ENCODE measurements at places on chromosomes 5 and 9. TPM values are rescaled to one million over a fixed set of nuclear protein-coding genes. Genes with fewer than 3 reads are reported as not detected.

Gene ROR2
- 33.6 TPM for total RNA-seq

Gene C5orf58
- 2.4 TPM for total RNA-seq

Gene TAF11L10
- total RNA-seq, result 0.53 TPM

Gene MARCHF3
- total RNA-seq, result 23.5 TPM

Gene CD14
- total RNA-seq, result 0.47 TPM

Gene PGM5
- total RNA-seq, result 0.45 TPM

Gene RLN1
- total RNA-seq, result not detected

GRCh38 chr9:93699650-93700049, 123.3 kb downstream of the PHF2 start:
- H3K36me3 ChIP-seq, result no peaks in the 10 kb centered on the region
- no peak overlapping the region for H3K4me3 ChIP-seq
- peaks cover 31% of the 10 kb centered on the region for H3K27me3 ChIP-seq
- no peak overlapping the region for H3K27ac ChIP-seq

- H3K36me3 ChIP-seq, result peaks cover 31% of the 10 kb centered on the region
- peaks cover 23% of the 10 kb centered on the region for H3K4me1 ChIP-seq
- peak; percentile 91 for DNase-seq
- peak within 1 kb of the TSS; percentile 90 for H3K27ac ChIP-seq
Measured at GRCh38 chr5:74684900-74685851, at the start of gene HEXB. Gene HEXB (plus strand): TSS chr5:74685233. CDS start chr5:74685261, 28 bp downstream.

- no peak overlapping the region for H3K4me3 ChIP-seq
- no peak for DNase-seq
- H3K27me3 ChIP-seq, result no peaks in the 10 kb centered on the region
- peaks cover 3% of the 10 kb centered on the region for H3K4me1 ChIP-seq
- H3K36me3 ChIP-seq, result peaks cover 45% of the 10 kb centered on the region
Measured at GRCh38 chr9:128809831-128810230, 8.5 kb upstream of the ENDOG start.

GRCh38 chr5:8961219-8961618, 584.7 kb downstream of the SEMA5A start:
- no peaks in the 10 kb centered on the region for H3K4me1 ChIP-seq
- H3K27ac ChIP-seq, result no peak overlapping the region
- no peak for DNase-seq
- no peak overlapping the region for H3K4me3 ChIP-seq
- no peaks in the 10 kb centered on the region for H3K36me3 ChIP-seq
- no peaks in the 10 kb centered on the region for H3K27me3 ChIP-seq

- no peak for DNase-seq
- no peak overlapping the region for H3K27ac ChIP-seq
- no peak overlapping the region for H3K4me3 ChIP-seq
- H3K36me3 ChIP-seq, result no peaks in the 10 kb centered on the region
- H3K27me3 ChIP-seq, result no peaks in the 10 kb centered on the region
Measured at GRCh38 chr5:40402007-40402364, 277.7 kb upstream of the PTGER4 start.

DNA sequence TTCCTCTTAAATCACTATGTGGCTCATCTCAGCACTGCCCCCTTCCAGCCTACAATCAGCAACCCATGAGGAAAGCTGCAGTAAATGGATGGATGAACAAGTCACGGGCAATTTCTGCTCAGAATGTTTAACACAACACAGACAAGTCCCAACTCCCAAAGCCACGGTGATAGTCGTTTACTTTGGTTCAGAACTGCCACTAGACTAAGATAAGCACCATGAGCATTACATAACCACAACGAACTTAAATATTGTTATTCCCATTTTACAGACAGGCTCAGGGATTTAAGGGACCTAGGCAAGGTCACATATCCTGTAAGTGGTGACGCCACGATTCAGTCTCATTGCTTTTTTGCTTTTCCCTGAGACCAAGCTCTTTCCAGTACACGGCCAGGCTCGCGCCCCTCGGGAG, 2.0 kb upstream of the SMIM27 start:
- H3K27ac ChIP-seq, result peak overlapping the region; percentile 97
- H3K4me3 ChIP-seq, result peak overlapping the region; percentile 73
- no peaks in the 10 kb centered on the region for H3K27me3 ChIP-seq
- DNase-seq, result peak; percentile 19
- peaks cover 16% of the 10 kb centered on the region for H3K36me3 ChIP-seq
- H3K4me1 ChIP-seq, result peaks cover 14% of the 10 kb centered on the region

DNA sequence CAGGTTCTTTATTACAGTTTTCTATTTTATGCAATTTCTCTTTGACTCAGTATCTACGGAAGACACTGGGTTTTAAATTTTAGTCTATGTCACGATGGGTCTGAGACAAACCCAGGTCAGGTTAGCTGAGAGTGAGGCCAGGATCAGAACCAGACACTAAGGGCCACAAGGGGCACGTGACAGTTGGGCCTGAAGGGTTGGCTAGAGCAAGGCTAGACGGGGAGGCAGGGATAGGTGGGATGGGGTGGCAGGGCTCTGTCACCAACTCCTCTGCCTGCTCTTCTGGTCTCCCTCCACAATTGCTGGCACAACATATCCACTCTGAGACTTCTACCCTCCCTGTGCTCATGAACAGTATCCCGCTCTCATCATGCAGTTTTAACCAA, 76.4 kb downstream of the MED27 start:
- no peaks in the 10 kb centered on the region for H3K36me3 ChIP-seq
- no peak overlapping the region for H3K27ac ChIP-seq
- no peak overlapping the region for H3K4me3 ChIP-seq
- no peak for DNase-seq
- no peaks in the 10 kb centered on the region for H3K27me3 ChIP-seq

GRCh38 chr5:72387985-72388384, 67.8 kb downstream of the PTCD2 start:
- H3K4me1 ChIP-seq, result no peaks in the 10 kb centered on the region
- DNase-seq, result no peak
- H3K27me3 ChIP-seq, result peaks cover 18% of the 10 kb centered on the region
- no peak overlapping the region for H3K27ac ChIP-seq
- H3K36me3 ChIP-seq, result no peaks in the 10 kb centered on the region
- H3K4me3 ChIP-seq, result no peak overlapping the region

DNA sequence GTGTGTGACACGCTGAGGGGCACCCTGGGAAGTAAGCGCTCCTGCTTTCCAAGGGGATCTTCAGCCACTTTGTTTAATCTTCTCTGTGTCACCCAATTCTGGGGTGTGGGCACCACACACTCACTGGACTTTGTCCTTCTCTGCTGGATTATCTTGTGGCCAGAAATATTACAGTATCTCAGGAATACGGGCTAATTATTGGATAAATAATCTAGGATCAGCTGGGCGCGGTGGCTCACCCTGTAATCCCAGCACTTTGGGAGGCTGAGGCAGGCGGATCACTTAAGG, 50.9 kb downstream of the COL5A1 start:
- peaks cover 3% of the 10 kb centered on the region for H3K27me3 ChIP-seq
- H3K4me3 ChIP-seq, result no peak overlapping the region
- H3K4me1 ChIP-seq, result no peaks in the 10 kb centered on the region
- H3K27ac ChIP-seq, result no peak overlapping the region
- no peaks in the 10 kb centered on the region for H3K36me3 ChIP-seq
- no peak for DNase-seq

DNA sequence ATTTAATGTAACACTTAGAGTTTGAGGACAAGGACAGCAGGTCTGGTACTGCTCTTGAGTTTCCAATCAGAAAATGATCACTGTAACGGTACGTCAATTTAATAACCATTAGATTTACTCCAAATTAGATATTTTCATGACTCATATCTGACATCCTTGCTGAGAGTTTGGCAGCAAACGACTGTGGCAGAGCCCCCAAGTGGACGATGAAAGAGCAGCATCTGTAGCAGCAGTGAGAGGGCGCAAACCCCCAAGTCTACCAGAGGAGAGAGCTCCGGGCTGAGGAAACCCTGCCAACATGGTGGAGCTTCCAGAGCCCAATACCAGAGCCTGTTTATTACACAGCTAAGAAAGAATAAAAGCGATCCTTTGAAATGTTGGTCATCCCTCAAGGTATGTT, 73.2 kb upstream of the EPB41L4A start:
- no peaks in the 10 kb centered on the region for H3K27me3 ChIP-seq
- no peak overlapping the region for H3K27ac ChIP-seq
- H3K4me3 ChIP-seq, result no peak overlapping the region

GRCh38 chr9:34514401-34514800, 8.4 kb downstream of the ENHO start:
- no peaks in the 10 kb centered on the region for H3K36me3 ChIP-seq
- no peaks in the 10 kb centered on the region for H3K4me1 ChIP-seq
- no peak overlapping the region for H3K27ac ChIP-seq

GRCh38 chr9:108271236-108271635, 584.5 kb downstream of the ACTL7B start:
- H3K4me1 ChIP-seq, result no peaks in the 10 kb centered on the region
- no peak for DNase-seq
- no peak overlapping the region for H3K27ac ChIP-seq
- no peaks in the 10 kb centered on the region for H3K27me3 ChIP-seq
- no peak overlapping the region for H3K4me3 ChIP-seq

- H3K36me3 ChIP-seq, result no peaks in the 10 kb centered on the region
- DNase-seq, result no peak
- no peak overlapping the region for H3K4me3 ChIP-seq
Measured at GRCh38 chr5:44729536-44729935, 79.2 kb upstream of the MRPS30 start.

GRCh38 chr5:155728146-155728856, 598.7 kb upstream of the SGCD start:
- DNase-seq, result no peak
- H3K36me3 ChIP-seq, result no peaks in the 10 kb centered on the region
- no peak overlapping the region for H3K27ac ChIP-seq
- H3K4me1 ChIP-seq, result no peaks in the 10 kb centered on the region
- H3K27me3 ChIP-seq, result no peaks in the 10 kb centered on the region

GRCh38 chr5:129912601-129913255, 8.5 kb downstream of the CHSY3 start:
- no peak overlapping the region for H3K27ac ChIP-seq
- no peak for DNase-seq
- no peaks in the 10 kb centered on the region for H3K4me1 ChIP-seq
- no peaks in the 10 kb centered on the region for H3K27me3 ChIP-seq

- no peaks in the 10 kb centered on the region for H3K36me3 ChIP-seq
- no peak overlapping the region for H3K27ac ChIP-seq
- H3K27me3 ChIP-seq, result peaks cover 1% of the 10 kb centered on the region
- no peak for DNase-seq
- no peaks in the 10 kb centered on the region for H3K4me1 ChIP-seq
Measured at GRCh38 chr5:157379983-157380382, 80.0 kb upstream of the NIPAL4 start.

DNA sequence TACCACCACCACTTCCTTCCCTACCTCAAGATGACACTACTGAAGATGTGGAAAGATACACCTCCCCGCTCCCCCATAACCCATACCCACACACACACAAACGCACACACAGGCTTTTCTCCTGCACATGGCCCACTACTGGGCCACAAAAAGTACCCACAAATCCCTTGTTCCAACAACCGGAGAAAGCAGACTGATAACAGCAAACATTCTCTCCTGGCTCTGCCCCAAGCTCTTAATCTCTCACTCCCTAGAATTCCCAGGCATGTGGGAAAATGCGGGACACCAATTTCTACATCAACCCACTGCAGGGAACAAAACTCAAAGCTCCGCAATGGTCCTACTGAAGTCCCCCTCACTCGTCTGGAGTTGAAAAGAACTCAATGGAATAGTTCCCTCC, 611.0 kb upstream of the KLF4 start:
- H3K27me3 ChIP-seq, result no peaks in the 10 kb centered on the region
- peaks cover 51% of the 10 kb centered on the region for H3K4me1 ChIP-seq

- no peak overlapping the region for H3K4me3 ChIP-seq
- no peaks in the 10 kb centered on the region for H3K27me3 ChIP-seq
- H3K4me1 ChIP-seq, result peaks cover 8% of the 10 kb centered on the region
- H3K27ac ChIP-seq, result no peak overlapping the region
Measured at GRCh38 chr9:137383784-137384756, 38.9 kb downstream of the EXD3 start.

DNA sequence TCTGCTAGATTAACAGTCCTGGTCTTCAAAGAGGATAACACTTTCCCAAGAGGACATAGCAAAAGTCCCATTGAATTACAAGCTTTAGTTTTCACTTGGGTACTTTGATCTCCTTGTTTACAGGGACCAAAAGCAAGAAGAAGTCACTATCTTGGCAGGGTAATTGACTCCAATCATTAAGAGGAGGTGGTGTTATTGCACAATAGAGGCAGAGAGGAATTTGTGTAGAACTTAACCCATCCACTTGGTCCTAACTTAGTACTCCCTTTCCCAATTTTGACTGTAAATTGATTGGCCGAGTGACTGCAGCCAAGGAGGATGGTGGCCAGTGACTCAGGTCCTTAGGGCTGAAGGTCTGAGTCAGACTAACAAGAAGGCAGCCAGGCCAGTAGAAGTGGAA, 9.3 kb upstream of the TRPC7 start:
- DNase-seq, result no peak
- H3K36me3 ChIP-seq, result no peaks in the 10 kb centered on the region
- H3K4me3 ChIP-seq, result no peak overlapping the region

DNA sequence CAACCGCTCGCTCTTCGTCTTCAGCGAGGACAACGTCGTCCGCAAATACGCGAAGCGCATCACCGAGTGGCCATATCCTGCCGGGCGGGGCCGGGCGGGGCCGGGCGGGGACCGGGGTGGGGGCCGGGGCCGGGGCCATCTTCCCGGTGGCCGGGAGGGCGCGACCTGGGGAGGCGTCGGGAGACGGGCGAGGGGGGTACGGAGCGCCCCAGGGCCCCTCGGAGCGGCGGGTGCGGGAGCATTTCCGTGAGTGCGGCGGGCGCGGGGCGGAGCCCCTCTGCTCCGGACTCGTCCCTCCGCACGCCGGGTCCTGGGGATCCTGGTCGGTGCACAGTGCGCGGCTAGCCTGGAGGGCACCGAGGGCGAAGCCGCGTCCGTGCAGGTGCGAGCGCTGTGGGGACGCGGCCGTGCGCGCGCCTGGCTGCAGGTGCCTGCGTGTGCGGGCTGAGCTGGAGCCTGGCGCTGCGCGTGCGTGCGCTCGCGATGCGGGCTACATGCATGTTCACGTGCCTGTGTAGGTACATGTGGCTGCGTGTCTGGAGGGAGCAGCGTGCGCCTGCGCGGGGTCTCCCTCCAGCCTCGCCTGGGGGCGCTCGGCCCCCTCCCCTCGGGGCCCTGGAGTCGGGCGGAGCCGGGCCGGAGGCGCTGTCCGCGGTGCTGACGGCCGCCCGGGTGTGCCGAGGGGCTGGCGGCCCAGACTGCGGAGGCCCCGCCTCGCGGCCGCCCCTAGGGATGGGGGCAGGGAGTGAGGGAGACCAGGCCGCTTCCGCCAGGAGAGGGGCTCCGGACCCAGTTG, 762 bp downstream of the CACNA1B start:
- H3K36me3 ChIP-seq, result no peaks in the 10 kb centered on the region

GRCh38 chr9:7266911-7267595, 509.3 kb downstream of the KDM4C start:
- no peak for DNase-seq
- H3K4me3 ChIP-seq, result no peak overlapping the region
- no peaks in the 10 kb centered on the region for H3K4me1 ChIP-seq

Data from K562 (cell line).